ENCODE measurements at places on chromosomes 6 and 20.

DNA sequence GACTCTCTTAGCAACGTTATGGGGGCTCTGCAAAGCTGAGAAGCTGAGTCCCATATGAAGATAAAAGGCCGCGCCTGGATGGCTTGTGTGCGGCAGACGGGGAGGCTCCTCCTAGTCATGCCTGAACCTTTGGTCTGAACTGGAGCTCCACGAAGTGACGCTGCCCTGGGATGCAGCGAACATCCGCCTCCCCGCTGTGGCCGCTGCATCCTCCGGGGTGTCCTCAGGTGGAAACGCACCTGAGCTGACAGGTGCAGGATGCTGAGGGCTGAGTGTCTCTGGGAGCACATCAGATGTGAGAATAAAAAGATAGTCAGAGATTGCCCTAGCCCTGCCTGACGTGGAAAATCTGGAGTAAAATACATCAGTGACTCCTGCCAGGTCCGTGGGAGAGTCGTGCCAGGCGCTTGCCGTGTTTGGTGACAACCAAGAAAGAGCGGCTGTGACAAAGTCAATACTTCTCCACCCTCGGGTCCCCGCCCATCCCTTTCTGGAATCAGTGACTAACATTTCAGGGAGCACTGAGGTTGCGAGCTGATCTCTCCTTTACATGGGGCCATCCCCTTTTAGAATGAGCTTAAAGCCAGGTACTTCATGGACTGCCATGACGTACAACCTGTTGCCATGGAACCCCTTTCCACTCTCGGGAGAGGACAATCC lies 162.8 kb upstream of the AFDN start:
- DNase-seq, result no peak

GRCh38 chr6:164404812-164405488 lies 904.5 kb downstream of the C6orf118 start:
- DNase-seq, result no peak

DNA sequence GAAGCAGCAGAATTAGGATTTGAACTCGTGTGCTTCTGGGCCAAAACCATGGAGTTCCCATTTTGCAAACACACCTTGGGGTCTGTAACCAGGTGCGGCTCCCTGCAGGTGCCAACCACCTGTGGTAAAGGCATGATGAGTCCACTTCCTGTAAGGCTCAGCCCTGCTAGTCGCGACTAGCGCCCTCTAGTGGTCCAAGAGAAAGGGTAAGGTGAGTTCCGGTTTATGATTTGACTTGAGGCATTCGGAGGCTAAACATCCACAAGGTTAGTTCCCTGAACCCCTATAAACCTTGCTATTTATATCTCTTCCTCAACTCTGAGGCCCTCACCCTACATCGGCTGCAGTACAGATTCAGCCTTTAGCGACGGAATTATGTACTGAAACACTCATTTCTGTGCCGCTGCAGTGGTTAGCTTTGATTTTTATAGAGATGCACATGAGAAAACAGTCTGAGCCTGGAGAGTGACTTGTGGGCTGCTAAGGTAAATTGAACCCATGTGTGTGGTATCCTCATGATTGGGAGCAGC lies 173.4 kb downstream of the PLCB1 start:
- peak; percentile 51 for DNase-seq

DNA sequence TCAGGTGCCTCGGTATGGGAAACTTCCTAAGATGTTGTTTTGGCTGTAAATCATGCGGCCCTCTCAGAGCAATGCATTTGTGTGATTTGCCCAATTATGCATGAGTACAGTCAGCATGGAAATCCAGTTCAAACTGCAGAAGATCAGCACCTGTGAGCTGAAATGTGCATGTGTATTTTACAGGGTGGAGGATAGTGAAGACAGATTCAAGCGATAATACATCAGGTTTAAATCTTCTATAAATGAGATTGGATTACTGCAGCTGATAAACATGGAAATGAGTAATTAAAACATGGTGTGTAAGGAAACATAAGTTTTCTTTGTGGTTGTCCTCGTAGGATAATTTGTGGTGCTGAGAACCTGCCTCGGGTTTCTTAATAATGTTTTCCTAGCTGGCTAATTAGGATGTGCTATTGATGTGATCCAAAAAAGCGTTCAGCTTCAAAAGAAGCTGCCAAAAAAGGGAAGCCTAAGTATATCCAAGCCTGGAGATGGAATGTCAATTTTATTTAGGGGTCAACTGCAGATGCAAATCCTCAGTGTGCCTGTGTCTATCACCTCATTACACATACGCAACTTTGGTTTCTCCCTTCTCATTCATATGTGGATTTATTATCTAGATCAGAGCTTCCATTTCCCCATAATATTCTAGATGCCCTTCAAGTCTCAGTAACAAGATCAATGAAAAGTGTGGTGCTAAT lies 117.1 kb upstream of the CCDC28A start:
- DNase-seq, result no peak

DNA sequence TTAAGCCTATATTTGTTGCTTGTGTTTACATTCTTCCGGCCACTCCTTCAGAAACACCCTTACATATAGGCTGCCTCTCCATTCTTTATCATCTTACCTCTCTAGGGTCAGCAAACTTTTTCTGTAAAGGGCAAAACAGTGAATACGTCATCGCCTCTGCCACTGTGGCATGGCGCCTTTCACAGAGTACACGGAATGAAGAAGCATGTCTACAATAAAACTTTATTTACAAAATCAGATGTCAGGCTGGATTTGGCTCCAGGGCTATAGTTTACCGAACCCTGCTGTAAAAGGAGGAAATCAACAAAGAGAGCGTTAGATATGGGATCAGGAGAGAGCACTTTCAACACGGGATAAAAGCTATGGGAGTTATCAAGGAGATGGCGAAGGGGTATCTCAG lies 9.3 kb upstream of the NCR2 start:
- no peak for DNase-seq

DNA sequence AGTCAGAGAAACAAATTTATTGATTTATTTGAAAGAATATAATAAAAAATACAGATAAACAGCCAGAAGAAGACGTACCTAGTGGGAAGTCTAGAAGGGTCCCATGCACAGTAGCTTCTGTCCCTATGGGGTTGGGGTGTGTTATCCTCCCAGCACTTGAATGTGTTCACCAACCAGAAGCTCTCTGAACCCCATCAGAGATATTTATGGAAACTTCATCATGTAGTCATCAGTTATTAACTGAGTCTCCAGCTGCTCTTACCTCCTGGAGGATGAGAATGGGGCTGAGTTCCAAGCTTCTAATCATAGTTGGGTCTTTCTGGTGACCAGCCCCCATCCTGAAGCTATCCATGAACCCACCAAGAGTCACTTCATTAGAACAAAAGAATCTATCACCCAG lies 15.4 kb upstream of the USP45 start:
- no peak for DNase-seq

DNA sequence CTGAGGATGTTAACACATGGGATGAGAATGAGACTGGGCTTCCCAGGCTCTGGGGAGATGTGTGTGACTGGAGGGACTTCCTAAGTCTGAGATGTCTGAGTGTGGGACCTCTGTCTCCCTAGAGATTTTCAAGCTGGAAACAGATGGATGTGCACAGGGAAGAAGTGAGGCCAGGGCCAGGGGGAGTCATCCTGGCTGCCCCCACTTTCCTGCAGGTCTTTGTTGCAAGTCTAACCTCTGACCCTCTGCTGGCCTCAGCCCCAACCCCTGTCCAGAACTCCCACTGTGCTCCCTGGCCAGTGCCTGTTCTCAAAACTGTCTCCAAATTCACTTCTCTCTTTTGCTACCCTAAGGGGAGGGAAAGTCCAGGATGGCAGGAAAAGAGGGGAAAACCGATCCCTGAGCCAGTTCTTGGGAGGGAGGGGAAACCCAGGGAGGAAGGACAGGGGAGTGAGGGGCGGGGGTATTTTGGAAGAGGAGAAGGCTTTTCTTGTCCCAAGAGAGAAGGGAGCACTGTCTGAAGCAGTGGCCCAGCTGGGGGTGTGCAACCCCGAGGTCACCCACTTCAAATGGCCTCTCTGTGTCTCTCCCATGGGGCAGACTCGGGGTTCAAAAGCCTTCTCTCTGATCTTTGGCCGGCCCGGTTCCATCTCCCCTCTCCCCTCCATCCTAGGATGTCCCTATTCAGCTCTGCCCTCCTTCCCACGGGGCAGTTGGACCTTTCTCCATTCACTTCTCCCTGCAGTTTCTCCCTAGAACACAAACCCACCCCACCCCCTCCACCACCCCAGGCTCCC lies 3.1 kb downstream of the PPP1R18 start:
- DNase-seq, result no peak

DNA sequence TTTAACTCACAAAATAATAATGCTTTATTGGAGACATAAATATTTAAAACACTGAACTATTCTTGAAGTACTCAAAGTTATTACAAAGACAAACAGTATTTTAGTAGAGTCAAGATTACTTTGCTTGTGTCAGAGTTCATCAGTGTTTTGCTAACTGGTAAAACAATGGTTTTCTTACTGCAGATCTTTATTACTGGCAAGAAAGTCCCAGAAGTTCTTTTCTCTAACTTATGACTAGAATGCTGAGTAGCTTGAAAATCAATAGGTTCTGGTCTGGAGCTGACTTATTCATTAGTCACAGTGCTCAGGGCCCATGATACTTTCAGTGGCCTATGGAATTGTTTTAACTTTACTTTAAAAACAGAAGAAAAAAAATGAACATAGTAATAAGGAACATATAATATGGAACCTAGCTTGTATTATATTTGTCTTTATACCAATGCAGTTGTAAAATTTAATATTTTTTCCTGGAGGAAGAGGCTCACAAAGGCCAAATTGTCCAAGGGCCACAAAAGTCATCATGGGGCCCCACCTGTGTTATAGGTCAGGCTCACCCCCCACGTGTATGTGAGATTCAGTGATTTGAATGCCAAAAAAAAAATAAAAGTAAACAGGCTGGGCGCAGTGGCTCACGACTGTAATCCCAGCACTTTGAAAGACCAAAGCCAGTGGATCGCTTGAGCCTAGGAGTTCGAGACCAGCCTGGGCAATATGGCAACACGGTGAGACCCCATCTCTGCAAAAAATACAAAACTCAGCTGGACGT lies 53.3 kb downstream of the PLEKHG1 start:
- no peak for DNase-seq

DNA sequence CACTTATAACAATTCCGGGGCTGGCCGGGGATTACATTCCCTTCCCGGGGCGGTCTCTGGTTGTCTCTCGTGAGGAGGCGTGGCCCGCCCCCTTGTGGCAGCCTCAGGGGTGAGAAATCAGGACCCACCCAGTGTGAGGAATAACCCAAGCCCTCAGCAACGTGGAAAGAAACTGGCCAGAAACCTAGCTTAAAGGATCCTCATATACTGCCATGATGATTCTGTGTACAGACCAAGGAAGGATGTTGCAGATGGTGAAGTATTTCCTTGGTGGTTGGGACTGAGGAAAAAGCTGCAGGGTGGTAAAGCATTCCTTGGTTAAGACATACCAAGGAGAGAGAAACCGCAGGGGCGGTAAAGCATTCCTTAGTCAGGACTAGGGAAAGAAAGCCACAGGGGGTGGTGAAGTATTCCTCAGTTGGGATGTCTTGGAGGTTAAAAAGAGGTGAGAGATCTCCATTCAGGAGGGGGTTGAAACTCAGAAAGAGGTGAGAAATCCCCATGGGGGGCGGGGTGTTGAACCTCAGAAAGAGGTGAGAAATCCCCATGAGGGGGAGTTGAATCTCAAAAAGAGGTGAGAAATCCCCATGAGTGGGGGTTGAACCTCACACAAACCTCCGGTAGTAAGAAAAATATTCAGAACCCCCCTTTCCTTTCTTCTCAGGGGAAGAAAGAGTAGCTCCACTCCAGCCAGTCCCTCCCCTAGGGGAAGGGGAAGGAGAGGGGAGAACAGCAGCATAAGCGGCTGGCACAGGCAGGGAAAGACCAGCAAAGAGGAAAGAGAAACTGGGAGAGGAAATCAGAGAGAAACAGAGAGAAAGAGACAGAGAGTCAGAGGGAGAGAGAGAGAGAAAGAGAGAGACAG lies 238.1 kb downstream of the RNGTT start:
- DNase-seq, result no peak

GRCh38 chr6:33417128-33417902 lies 592 bp downstream of the CUTA start:
- no peak for DNase-seq

All from activated T-helper 1 cell treated with Interleukin-2 at 50 U/mL for 16 hours (primary cell).